ENCODE measurements at places on chromosomes 5 and 9.

DNA sequence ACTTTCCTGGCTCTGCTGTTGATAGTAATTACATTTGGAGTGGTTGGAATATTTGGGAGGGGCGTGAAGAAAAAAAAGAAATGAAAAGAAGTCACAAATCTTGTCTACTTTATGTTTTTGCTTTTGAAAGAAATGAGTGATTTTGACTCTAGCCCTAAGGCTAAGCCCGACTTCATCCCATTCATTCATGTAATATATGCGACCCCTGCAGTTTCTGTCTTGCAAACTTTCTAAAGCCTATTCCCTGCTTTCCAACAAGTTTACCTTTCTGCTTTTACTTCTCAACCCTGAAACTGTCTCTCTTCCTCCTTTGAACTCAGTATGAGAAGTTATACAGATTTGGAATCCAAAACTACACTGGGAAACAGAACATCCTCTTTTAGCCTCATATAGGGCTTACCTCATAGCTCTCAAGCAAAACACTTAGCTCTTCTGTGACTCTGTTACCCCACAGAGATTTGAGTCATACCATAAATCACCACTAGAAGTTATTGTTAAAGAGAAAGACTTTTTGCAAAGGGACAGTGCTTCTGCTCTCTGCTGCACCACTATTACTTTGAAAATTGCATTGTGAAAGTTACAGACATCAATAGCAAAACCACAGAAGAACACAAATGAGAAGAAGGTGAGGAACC is 1.6 kb downstream of the CFAP95 start:
- no peak for DNase-seq

DNA sequence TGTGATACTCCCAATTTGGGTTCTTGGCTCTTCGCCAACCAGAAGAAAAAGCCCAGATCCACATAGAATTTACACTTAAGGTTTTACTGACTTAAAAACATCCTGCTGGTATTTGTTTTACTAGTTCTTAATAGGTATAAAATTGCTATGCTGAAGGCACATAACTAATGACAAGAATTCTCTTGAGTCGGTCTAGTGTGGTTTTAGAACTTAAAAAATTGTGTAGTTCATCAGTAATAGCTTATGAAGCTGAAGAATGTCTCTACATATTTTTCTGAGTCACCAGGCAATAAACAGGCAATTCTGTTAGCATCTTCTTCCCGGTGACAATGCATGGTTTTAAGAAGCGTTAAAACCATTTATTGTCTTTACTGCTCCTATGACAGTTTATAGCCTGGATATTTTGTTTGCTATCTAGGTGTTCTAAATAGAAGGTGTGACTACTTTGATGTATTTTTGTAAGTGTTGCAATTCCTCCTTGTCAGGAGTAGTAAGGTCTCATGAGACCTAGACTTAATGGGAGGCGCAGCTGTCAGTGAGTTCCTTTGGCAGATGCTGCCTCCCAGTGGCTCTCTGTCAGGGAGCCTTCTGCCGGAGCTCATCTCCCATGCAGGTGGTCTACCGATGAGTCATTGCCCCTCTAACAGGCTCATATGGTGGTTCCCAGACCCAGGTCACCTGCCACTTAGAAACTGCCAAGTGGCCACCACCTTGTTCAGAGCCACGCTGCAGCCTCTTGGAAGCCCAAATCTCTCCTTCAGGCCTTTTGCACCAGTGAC is 173.8 kb downstream of the MAST4 start:
- DNase-seq = no peak

GRCh38 chr5:59874675-59875074 is 18.9 kb downstream of the PDE4D start:
- no peak for DNase-seq

- no peak for DNase-seq
Observed at GRCh38 chr9:107905308-107906020, 415.9 kb upstream of the KLF4 start.

DNA sequence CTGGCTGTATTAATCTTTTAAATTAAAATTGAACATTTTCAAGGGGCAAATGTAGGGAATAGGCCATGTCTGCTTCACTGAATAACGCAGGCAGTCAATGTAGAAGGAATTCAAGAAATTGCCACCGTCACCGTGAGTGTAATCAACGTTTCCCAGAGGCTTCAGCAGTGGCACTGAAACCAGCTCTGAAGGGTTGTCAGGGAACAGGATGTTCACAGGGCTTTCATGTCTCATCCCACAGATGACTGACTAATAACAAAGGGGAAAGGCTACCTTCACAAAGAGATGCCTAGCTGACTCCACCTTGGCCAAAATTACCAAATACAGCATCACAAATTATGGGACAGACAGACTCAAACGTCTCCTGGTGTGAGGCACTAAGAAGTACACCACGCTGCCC is 70.4 kb upstream of the SIMC1 start:
- DNase-seq = no peak

- no peak for DNase-seq
Observed at GRCh38 chr9:78213712-78214111, 22.2 kb upstream of the CEP78 start.

DNA sequence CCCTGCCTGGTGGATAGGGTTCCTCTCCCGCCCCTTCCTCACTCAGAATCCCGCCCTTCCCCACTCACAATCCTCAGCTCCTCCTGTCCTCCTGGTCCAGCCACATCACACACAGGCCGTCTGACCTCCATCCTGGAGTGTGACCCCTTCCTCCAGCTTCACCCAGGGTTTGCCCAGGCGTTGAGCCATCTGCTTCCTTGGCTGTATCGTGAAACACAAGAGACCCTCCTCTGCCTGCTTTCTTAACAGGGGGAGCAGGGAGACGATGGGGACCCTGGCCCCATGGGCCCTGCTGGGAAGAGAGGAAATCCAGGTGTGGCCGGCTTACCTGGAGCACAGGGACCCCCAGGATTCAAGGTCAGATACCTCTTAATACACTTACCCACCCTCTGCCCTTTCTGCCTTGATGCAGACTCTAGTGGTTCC is 32.3 kb upstream of the ORM1 start:
- no peak for DNase-seq

GRCh38 chr9:12554636-12555035 is 138.5 kb upstream of the TYRP1 start:
- DNase-seq = no peak

GRCh38 chr5:140966293-140967225 is at the start of gene PCDHAC2:
PCDHAC2 (plus strand) TSS chr5:140966476; CDS start chr5:140966767, 291 bp downstream.
- DNase-seq = no peak

GRCh38 chr9:73079326-73079725 is 72.3 kb upstream of the ANXA1 start:
- DNase-seq = no peak

Measured in activated CD4-positive, alpha-beta T cell treated with anti-CD3 and anti-CD28 coated beads, Interleukin-2, amount 50 U/mL, for 24 hours (primary cell).